ENCODE measurements at places on chromosomes 6 and 20. TPM values are rescaled to one million over a fixed set of nuclear protein-coding genes. Genes with fewer than 3 reads are reported as not detected.

- no peak for DNase-seq
These were observed 34.0 kb downstream of the RSPO4 start for GRCh38 chr20:967796-968742.

GJA10 gene
- total RNA-seq: not detected

RAET1L gene
- not detected for total RNA-seq

CST7 gene
- 1.6 TPM for total RNA-seq

YIPF3 gene
- 65.7 TPM for total RNA-seq

FBXO9 gene
- 96.4 TPM for total RNA-seq
